ENCODE measurements at places on chromosomes 13 and 19. TPM values are rescaled to one million over a fixed set of nuclear protein-coding genes. Genes with fewer than 3 reads are reported as not detected.
A peak's percentile ranks its signal among the peaks of the same experiment; 100 is the strongest.

- no peak for DNase-seq
Measured at GRCh38 chr19:43726736-43727592, 11.1 kb downstream of the IRGC start.

DNA sequence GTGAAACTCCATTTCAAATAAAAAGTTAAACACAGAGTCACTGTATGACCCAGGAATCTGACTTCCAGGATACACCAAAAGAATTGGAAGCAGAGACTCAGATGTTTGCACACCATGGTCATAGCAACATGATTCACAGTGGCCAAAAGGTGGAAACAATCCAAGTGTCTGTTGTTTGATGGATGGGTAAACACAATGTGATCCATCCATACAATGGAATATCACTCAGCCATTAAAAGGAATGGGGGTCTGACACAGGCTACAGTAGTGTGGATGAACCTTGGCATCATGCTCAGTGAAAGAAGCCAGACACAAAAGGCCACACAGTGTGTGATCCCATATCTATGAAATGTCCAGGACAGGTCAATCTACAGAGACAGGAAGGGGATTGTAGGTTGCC is 174.3 kb downstream of the PTPRS start:
- DNase-seq = no peak

DNA sequence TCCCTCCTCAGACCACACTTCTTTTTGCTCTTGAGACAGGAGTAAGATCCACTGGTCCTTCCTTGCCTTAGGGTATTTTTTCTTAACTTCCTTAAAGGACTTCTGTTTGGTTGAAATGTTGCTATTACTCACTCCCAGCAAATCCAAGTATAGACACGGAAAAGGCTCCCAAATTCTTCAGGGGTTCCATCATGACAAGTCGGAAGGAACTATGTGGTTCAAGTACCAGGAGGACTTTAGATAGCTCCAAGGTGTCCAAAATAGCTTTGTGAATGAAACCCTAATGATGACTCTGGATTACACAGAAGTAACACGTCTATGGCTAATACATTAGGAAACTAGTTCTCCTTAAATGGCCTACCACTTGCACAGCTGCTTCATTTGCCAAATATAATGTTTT is 238.7 kb downstream of the KCTD12 start:
- DNase-seq = no peak

- DNase-seq = no peak
Measured at GRCh38 chr19:7618348-7618747, 11.0 kb downstream of the XAB2 start.

GRCh38 chr19:6887316-6887715 is at the start of gene ADGRE1:
Gene ADGRE1 (plus strand): TSS chr19:6887579. CDS start chr19:6887609, 30 bp downstream.
- peak; percentile 54 for DNase-seq

The NLRP9 gene
- total RNA-seq = not detected

DNA sequence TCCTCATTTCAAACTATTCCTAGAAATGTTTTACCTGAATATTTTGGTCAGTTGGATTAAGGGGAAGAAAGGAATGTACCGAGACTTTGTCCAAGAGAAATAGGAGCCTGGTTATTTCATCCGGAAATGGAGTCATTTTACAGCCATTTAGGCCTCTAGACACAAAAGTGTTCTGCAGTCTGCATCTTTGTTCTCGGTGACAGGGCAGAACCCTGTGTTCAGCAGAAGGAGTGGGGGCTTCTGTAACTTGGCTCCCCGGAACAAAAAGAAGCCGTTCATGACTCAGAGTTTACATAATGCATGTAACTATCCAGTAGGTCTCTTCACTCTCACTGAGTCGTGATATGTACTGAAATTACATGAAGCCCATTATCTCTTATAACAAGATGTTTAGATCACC is 21.6 kb upstream of the FNDC3A start:
- DNase-seq = no peak

The IRGC gene
- total RNA-seq = not detected

- no peak for DNase-seq
Measured at GRCh38 chr13:47017476-47017875, 120.6 kb upstream of the HTR2A start.

The ATP4A gene
- not detected for total RNA-seq

- no peak for DNase-seq
Measured at GRCh38 chr13:111270765-111271698, 49.4 kb upstream of the TEX29 start.

The GGN gene
- total RNA-seq = 0.43 TPM

GRCh38 chr19:12997967-12998940 is 3.0 kb downstream of the NFIX start:
- no peak for DNase-seq

DNA sequence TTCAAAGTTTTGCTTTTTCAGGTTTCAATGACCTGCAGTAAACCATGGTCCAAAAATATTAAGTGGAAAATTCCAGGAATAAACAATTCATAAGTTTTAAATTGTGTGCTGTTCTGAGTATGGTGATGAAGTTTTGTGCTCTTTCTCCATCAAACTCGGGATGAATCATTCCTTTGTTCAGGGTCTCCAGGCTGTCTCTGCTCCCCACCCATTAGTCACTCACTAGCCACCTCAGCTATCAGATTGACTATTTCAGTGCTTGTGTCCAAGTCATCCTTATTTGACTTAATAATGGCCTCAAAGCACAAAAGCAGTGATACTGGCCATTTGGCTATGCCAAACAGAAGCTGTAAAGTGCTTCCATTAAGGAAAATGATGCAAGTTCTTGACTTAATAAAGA is 1140.4 kb downstream of the EFNB2 start:
- no peak for DNase-seq

The TGFBR3L gene
- total RNA-seq = 9.7 TPM

GRCh38 chr13:37401721-37402120 is 196.8 kb downstream of the POSTN start:
- no peak for DNase-seq

The IGFL2 gene
- not detected for total RNA-seq

GRCh38 chr19:4173479-4174212 is 8.7 kb downstream of the SIRT6 start:
- no peak for DNase-seq

The KLHL1 gene
- not detected for total RNA-seq

- peak; percentile 67 for DNase-seq
Measured at GRCh38 chr19:4633140-4633967, 6.0 kb upstream of the TNFAIP8L1 start.

GRCh38 chr13:75870397-75870903 is 234.3 kb downstream of the LMO7 start:
- peak; percentile 8 for DNase-seq

The DCLK1 gene
- total RNA-seq = not detected

DNA sequence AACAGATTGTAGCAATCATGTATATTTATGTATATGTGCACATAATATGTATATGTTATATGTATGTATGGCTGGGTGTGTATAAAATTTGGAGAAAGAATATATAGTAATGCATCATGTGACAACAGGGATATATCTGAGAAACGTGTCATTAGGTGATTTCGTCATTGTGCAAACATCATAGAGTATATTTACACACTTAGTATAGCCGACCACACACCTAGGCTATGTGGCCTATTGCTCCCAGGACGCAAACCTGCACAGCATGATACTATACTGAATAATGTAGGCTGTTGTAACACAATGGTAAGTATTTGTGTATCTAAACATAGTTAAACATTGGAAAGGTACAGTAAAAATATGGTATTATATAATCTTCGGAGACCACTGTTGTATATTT is 43.8 kb downstream of the ESD start:
- no peak for DNase-seq

GRCh38 chr13:65843314-65843731 is 1386.8 kb downstream of the PCDH9 start:
- DNase-seq = no peak

DNA sequence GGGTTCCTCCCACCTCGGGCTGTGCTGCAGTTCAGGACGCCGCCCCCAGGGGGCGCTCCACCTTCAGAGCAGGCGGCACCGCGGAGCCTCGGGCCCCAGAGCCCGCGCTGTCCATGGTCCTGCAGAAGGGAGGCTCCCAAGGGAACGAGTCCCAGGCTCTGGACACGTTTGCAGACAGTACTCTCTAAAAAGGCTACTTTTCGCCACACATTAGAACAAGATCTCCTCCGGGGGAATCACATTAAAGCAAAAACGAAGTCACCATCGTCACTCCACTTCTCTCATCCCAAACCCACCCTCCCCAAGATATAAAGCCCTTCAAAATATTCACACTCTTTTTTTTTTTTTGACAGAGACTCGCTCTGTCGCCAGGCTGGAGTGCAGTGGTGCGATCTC is 4.6 kb upstream of the SIGLEC10 start:
- DNase-seq = peak; percentile 89

GRCh38 chr19:44846455-44847143 is 502 bp downstream of the NECTIN2 start:
- DNase-seq = no peak

Data from activated T-cell treated with anti-CD3 and anti-CD28 coated beads, Interleukin-2, amount 50 U/mL, for 72 hours (primary cell).